Stomach (tissue), 19 donors: ENCODE measurements at places on chromosomes 5 and 9. TPM values are rescaled to one million over a fixed set of nuclear protein-coding genes. Genes with fewer than 3 reads are reported as not detected.

ACSL6 gene
- total RNA-seq = not detected

PGM5 gene
- 124 TPM for total RNA-seq

SPARC gene
- total RNA-seq = 36.2 TPM

C9 gene
- total RNA-seq = not detected

TMEM171 gene
- 44.0 TPM for total RNA-seq

GZMA gene
- 1.8 TPM for total RNA-seq

DNA sequence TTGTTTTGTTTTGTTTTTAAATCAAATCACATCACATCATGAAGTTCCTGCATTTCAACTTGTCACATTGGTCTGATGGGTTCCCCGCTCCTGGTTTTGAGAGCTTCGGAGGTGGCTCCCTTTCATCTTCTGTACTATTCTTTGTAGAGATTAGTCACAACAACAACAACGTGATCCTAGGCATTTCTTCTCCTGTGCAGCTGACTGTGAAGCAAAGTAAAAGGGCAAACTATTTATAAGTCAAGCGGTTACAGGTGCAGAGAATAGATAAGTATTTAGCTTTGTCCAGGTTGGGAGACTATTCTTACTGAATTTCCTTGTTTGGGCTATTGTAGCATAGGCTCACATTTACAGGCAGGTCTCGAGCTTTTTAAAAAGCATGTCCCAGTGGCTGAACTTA lies 197.7 kb upstream of the CDKN2B start:
- no peaks in the 10 kb centered on the region for H3K27me3 ChIP-seq
- H3K36me3 ChIP-seq = no peaks in the 10 kb centered on the region
- H3K4me3 ChIP-seq = no peak overlapping the region
- no peak overlapping the region for H3K27ac ChIP-seq
- DNase-seq = no peak
- peaks cover 8% of the 10 kb centered on the region for H3K4me1 ChIP-seq

DNA sequence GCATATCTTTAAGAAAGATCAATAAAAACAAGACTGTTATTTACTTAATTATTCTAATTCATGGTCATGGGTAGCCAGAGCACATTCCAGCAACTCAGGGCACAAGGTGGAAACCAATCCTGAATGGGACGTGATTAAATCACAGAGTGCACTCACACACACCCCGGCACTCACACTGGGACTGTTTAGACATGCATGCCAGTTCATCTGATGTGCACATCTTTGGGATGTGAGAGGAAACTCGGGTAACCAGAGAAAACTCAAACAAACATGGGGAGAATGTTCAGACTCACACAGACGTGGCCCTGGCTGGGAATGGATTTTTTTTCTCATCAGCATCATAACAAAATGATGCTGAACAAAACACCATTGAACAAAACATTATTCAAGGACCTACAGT lies 29.4 kb downstream of the SMAD5 start:
- no peak for DNase-seq
- no peaks in the 10 kb centered on the region for H3K27me3 ChIP-seq
- no peak overlapping the region for H3K27ac ChIP-seq

DNA sequence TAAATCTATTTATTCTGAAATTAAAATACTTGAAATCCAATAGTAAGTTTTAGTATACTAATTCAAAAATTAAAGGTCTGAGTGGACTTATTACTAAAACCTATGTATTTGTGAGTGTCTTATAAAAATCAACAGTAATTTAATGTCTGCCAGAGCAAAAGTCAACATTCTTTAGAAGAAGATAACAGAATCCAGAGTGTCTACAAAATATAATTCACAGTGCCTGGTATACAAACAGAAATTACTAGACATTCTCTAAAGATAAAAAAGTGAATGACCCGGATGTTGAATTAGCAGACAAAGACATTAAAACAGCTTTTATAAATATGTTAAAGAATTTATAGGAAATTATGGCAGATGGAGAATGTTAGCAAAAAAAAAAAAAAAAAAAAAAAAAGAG lies 22.4 kb upstream of the IRX4 start:
- no peak overlapping the region for H3K4me3 ChIP-seq
- no peaks in the 10 kb centered on the region for H3K4me1 ChIP-seq
- no peak for DNase-seq
- H3K27ac ChIP-seq = no peak overlapping the region
- H3K36me3 ChIP-seq = no peaks in the 10 kb centered on the region

DNA sequence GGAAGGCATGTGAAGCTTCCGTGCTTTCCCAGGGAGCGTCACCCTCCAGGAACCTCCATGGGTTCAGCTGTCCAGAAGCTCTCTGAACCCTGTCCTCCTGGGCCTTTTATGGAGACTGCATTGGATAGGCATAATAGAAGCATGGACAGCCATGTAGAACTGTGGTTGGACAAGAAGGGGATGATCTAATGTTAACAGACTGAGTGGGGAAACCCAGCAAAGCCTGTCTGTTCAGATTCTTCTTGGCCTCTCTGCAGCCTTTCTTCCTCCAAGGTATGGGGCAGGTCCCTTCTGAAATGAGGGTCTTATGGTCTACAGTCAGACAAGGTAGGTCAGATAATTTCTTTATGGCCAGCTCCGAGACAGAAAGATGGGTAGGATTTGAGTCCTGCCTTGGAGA lies 59.1 kb upstream of the CTNNA1 start:
- H3K4me1 ChIP-seq = no peaks in the 10 kb centered on the region
- H3K36me3 ChIP-seq = no peaks in the 10 kb centered on the region
- no peak overlapping the region for H3K27ac ChIP-seq
- no peak overlapping the region for H3K4me3 ChIP-seq
- DNase-seq = no peak

GRCh38 chr5:40414922-40415321 lies 264.8 kb upstream of the PTGER4 start:
- H3K4me1 ChIP-seq = peaks cover 6% of the 10 kb centered on the region
- no peaks in the 10 kb centered on the region for H3K36me3 ChIP-seq
- no peaks in the 10 kb centered on the region for H3K27me3 ChIP-seq
- no peak overlapping the region for H3K4me3 ChIP-seq

- peaks cover 12% of the 10 kb centered on the region for H3K36me3 ChIP-seq
- peak; percentile 46 for DNase-seq
- H3K4me1 ChIP-seq = peaks cover 63% of the 10 kb centered on the region
- H3K27me3 ChIP-seq = no peaks in the 10 kb centered on the region
Observed at GRCh38 chr9:34994260-34994899, 4.8 kb downstream of the DNAJB5 start.

DNA sequence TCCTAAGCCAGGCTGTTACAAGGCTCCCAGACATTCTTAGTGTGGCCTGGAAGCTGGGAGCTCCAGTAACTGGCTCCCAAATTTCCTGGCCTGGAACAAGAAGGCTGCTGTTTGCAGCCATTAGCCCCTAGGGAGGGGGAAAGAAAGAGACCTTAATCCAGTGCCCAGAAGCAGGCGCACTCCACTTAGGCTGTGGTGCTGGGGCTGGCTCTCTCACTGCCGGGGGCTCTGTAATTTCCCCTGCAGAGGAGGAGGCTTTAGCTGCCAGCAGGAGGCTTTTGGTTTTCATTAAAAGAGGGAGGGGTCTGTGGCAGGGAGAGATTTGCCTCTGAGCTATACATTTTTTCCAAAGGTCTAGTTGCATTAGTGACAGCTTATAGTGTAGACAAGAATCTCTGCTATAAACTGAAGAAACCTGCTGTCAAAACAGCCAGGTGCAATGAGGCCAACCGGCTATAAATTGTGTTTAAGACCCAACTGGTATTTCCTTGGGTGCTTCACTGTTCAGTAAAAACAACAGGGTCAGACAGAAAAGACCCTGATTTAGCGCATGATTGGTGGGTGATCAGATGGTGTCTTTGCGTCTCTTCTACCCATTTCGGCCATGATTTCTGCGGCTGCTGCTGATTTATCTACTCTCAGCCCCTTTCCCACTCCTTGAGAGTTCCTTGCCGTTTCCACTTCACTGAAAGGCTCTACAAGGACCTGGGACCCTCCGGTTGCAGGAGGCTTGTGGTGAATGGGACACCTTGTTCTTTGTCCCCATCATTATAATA lies 254.6 kb downstream of the AOPEP start:
- no peaks in the 10 kb centered on the region for H3K4me1 ChIP-seq
- no peaks in the 10 kb centered on the region for H3K27me3 ChIP-seq
- H3K36me3 ChIP-seq = no peaks in the 10 kb centered on the region
- DNase-seq = no peak

DNA sequence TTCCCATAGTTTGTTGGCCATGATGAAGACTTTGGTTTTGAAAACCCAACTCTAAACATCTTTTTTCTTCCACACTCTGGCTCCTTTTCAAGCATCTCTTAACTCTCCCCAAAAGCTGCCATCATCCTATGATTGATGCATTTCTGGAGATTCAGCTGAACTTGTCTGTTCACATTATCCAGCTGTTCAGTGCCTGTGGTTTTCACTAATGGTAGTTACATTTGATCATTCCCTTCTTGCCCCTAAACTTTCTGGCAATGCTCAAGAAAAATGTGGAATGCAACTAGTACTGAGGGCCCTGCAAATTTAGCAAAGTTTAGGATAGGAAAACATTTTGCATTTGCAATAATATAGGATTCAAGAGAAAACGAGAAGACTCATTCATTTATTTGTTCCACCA lies 267.5 kb downstream of the ENC1 start:
- no peaks in the 10 kb centered on the region for H3K4me1 ChIP-seq
- no peak overlapping the region for H3K4me3 ChIP-seq
- no peak overlapping the region for H3K27ac ChIP-seq
- H3K27me3 ChIP-seq = no peaks in the 10 kb centered on the region
- DNase-seq = peak; percentile 51
- no peaks in the 10 kb centered on the region for H3K36me3 ChIP-seq

GRCh38 chr5:20230010-20230409 lies 242.0 kb upstream of the CDH18 start:
- H3K27me3 ChIP-seq = no peaks in the 10 kb centered on the region
- no peaks in the 10 kb centered on the region for H3K4me1 ChIP-seq

GRCh38 chr9:99796231-99796630 lies 25.5 kb upstream of the NR4A3 start:
- no peak overlapping the region for H3K27ac ChIP-seq
- DNase-seq = no peak
- H3K4me3 ChIP-seq = no peak overlapping the region
- H3K36me3 ChIP-seq = no peaks in the 10 kb centered on the region
- no peaks in the 10 kb centered on the region for H3K27me3 ChIP-seq

DNA sequence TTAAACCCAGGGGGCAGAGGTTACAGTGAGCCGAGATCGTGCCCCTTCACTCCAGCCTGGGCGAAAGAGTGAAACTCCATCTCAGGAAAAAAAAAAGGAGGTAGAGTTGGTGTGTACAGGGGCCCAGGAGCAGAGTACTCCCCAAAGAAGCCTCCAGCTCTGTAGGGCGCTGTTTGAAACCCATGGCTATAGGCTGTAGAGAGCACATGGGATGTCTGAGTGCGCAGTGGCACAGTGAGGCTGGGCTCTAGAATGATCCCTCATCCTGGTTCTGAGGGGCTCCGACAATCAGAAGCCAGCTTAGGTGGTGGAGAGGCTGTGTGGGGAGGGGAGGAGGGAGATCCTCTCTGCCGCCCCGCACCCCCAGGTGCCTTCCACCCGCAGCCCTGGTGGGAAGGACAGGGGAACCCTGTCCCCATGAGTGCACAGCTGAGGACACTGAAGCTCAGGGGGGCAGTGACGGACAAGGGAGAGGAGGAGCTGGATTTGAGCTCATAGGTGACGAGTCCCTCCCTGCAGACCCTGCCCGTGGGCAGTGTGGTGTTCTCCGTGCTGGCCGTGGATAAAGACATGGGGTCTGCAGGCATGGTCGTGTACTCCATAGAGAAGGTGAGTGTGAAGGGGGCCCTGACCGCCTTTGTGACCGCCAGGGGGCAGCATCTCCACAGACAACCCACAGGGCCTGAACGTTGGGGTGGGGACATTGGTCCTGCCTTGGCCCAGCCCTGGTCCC lies 24.6 kb downstream of the CDHR2 start:
- H3K27ac ChIP-seq = no peak overlapping the region
- H3K4me1 ChIP-seq = peaks cover 6% of the 10 kb centered on the region
- H3K27me3 ChIP-seq = peaks cover 41% of the 10 kb centered on the region
- no peaks in the 10 kb centered on the region for H3K36me3 ChIP-seq
- no peak overlapping the region for H3K4me3 ChIP-seq
- peak; percentile 71 for DNase-seq

DNA sequence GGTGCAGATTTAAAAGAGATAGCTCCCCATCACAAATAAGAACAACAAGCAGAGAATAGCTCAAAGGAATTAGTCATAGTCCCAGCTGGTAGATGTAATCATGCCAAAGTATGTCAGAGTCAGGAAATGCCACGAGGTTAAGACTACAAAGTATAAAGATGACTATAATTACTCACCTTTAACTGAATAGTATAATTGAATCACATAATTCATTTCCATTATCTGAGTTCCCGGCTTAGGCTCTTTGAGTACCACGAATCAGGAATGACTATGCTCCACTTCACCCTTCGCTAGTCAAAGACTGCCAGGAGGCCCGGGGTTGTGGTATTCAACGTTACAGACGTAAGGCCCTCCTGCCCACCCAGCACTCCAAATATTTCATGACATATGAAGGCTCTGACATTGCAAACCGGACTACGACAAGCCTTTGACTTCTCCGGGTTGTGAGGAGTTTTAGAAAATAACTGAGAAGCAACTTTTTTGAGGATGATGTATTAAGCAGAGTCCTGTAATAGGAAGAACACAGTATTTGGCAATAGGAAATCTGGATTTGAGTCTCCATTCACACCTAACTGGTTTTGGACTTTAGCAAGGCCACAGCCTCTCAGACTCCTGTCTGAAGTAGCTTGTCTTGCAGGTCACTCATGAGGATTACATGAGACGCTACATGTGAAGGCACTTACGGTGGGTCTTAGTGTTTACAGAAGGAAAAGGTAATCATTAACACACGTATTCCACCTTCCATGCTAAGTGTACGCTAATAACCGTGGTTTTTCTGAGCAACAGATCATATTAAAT lies 64.6 kb downstream of the ENC1 start:
- H3K27ac ChIP-seq = no peak overlapping the region
- no peaks in the 10 kb centered on the region for H3K36me3 ChIP-seq
- H3K4me1 ChIP-seq = peaks cover 19% of the 10 kb centered on the region
- no peak overlapping the region for H3K4me3 ChIP-seq
- DNase-seq = no peak
- no peaks in the 10 kb centered on the region for H3K27me3 ChIP-seq

GRCh38 chr9:69809304-69809863 lies 11.2 kb upstream of the CFAP95 start:
- no peak for DNase-seq
- H3K4me1 ChIP-seq = no peaks in the 10 kb centered on the region
- no peaks in the 10 kb centered on the region for H3K36me3 ChIP-seq
- H3K4me3 ChIP-seq = no peak overlapping the region
- H3K27me3 ChIP-seq = no peaks in the 10 kb centered on the region
- no peak overlapping the region for H3K27ac ChIP-seq

GRCh38 chr5:175900157-175900556 lies 28.8 kb downstream of the CPLX2 start:
- H3K4me1 ChIP-seq = peaks cover 10% of the 10 kb centered on the region
- H3K4me3 ChIP-seq = no peak overlapping the region
- no peaks in the 10 kb centered on the region for H3K27me3 ChIP-seq
- H3K36me3 ChIP-seq = no peaks in the 10 kb centered on the region
- no peak for DNase-seq
- H3K27ac ChIP-seq = no peak overlapping the region

DNA sequence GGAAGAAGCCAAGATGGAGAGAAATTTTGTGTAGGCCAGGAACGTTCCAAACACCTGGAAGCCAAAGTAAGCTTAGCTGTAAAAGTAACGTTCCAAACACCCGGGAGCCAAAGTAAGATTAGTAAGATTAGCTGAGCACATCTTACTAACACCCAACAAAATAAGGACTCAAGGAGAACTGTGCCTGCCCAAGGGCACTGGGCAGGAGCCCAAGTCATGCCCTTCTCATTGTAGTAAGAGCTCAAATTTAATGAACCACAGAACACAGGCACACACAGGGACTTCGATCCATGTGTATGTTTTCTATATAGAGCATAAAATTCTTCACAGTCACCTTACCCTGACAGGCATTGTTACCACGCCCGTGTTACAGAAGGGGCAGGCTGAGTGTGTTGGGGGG lies 36.1 kb upstream of the NXNL2 start:
- H3K4me3 ChIP-seq = no peak overlapping the region
- H3K27me3 ChIP-seq = no peaks in the 10 kb centered on the region
- no peaks in the 10 kb centered on the region for H3K36me3 ChIP-seq
- no peaks in the 10 kb centered on the region for H3K4me1 ChIP-seq
- peak; percentile 53 for DNase-seq
- no peak overlapping the region for H3K27ac ChIP-seq
